Stimulated activated CD4-positive, alpha-beta T cell treated with anti-CD3 and anti-CD28 coated beads, Interleukin-12 subunit alpha, Interleukin-12 subunit beta, amount 100 ng/mL, for 48 hours (primary cell): ENCODE measurements at places on chromosomes 7 and 10.

DNA sequence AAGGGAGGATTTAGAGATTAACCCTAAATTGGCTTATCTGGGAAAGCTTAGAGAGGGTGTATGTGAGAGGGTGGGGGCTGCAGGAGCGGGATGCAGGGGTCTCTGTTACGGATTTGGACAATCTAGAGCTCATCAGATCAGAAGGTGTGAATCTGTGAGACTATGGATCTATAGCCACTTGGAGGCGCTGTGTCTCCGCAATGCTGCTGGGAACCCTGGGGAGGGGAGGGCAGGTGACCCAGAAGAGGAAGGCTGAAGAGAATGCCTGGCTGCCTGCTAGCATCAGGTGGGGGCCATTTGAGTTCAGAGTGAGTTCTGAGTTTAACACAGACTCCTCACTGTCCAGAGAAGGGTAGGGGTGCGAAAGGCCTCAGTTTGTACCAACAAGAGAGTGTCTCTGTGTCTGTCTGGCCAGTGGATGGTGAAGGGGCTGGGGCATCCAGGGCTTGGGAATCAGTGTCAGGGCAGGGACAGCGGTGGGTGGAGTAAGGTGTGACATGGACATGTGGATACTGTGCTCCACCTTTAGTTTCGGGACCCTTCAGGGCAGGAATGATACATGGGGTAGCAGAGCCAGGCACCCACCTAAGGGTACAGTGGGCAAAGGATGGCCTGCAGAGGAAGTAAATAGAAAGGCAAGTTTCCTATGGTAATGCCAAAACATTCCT is 187.3 kb upstream of the PRSS58 start:
- DNase-seq = no peak

- DNase-seq = no peak
Measured at GRCh38 chr10:93707623-93708022, 5.2 kb upstream of the FRA10AC1 start.

GRCh38 chr10:95513008-95513589 is 48.1 kb downstream of the SORBS1 start:
- no peak for DNase-seq

DNA sequence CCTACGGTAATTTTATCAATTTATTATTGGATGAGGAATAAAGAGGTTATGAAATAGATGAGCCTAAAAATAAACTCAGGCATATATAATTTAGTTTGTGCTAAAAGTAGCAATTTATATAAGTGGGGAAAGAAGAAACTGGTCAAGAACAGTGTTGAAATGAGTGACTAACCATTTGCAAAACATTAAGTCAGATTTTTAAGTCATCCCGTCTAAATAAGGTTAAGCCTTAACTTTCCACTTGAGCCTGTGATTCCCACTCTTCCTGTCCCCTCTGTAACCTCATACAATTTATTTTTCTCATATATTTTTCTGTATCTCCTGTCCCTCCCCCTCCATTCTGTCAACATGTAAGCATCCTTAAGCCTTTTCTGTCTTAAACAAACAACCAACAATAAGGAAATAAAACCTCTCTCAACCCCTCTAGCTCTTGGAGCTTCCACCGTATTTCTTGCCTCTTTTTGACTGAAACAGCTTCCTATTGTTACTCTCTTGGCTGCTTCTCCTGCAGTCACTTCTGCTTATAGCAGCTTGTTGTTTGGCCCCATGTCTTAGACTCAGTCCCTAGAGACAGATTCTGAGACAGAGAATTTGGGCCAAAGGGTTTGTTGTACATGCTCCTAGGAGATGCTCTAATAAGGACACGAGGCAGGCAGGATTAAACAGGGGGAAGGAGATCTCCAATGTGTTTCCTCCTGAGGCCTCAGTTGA is 109.7 kb downstream of the GNAI1 start:
- no peak for DNase-seq

- DNase-seq = no peak
Measured at GRCh38 chr7:87590578-87590977, 10.1 kb downstream of the ABCB1 start.

GRCh38 chr7:35420656-35421055 is 166.8 kb upstream of the TBX20 start:
- DNase-seq = no peak

- no peak for DNase-seq
Measured at GRCh38 chr10:62414359-62414758, 40.2 kb downstream of the ZNF365 start.

- DNase-seq = peak; percentile 50
Measured at GRCh38 chr7:151727579-151728285, 149.2 kb downstream of the PRKAG2 start.

DNA sequence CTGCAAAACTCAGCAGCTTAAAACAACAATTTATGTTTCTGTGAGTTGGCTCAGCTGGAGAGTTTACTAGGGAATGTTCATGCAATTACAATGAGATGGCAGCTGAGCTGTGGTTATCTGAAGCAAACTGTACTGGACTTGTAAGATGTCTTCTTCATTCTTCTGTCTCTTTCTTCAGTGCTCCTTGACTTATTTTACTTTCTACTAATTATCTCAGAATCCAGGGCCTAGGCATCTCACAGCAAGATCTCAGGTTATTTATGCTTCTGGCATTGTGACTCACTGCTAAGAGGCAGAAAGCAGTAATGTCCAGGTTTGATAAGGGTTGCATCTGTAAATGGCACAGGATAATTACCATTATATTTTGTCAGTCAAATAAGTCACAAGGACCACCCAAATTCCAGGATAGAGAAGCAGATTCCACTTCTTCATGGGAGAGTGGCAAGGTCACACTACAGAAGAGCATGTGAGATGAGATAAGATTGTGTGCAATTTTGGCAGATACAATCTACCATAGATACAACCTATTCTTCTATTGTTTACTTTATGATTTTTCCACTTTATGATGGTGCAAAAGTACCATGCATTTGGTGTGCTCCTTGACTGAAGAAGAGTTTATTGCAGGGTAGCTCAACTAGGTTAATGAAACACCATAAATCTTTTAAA is 16.8 kb downstream of the VIM start:
- no peak for DNase-seq

DNA sequence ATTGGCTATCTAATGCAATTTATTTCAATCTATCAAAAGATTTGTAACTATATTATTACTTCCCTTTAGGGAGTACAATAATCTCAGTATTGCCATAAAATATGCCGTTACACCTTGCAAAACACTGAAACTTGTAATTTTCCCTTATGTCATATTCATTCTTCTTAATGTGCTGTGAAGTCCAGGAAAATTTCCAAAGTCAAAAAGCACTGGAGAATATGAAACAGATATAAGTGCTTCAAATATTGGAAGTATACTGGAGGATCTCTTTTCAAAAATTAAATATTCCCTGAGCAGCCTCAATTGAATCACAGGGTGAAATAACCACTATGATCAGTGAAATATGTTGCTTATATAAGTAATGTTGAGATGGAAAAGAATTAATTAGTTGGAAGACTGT is 356.0 kb downstream of the PPP1R3A start:
- DNase-seq = no peak
